ENCODE measurements at places on chromosomes 11 and 22.
A peak's percentile ranks its signal among the peaks of the same experiment; 100 is the strongest.

DNA sequence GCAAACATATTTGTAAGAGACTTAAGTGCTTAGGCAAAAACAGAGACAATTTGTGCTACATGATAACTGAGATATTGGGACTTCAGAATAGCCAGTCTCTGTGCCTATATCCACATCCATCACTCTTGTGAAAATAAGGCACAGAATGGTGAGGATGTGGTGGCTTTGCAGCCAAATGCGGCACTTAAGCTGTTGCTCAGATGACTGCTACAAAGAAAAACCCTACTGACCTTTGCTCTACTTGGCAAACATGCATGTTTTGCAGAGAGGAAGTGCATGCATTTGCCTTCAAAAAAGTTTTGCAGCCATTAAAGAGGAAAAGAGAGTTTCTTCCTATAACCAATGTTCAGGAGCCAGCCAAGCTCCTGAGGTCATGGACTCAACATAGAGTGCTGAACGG, 675.0 kb upstream of the KIRREL3 start:
- no peak for DNase-seq
- no peak overlapping the region for H3K27ac ChIP-seq
- H3K4me3 ChIP-seq, result no peak overlapping the region
- peaks cover 3% of the 10 kb centered on the region for H3K27me3 ChIP-seq
- H3K4me1 ChIP-seq, result no peaks in the 10 kb centered on the region
- no peaks in the 10 kb centered on the region for H3K36me3 ChIP-seq

- no peak overlapping the region for H3K27ac ChIP-seq
- H3K4me1 ChIP-seq, result peaks cover 25% of the 10 kb centered on the region
- DNase-seq, result no peak
- no peak overlapping the region for H3K4me3 ChIP-seq
- H3K36me3 ChIP-seq, result peaks cover 36% of the 10 kb centered on the region
These were observed 4.9 kb downstream of the TCP11L1 start for GRCh38 chr11:33044285-33044756.

DNA sequence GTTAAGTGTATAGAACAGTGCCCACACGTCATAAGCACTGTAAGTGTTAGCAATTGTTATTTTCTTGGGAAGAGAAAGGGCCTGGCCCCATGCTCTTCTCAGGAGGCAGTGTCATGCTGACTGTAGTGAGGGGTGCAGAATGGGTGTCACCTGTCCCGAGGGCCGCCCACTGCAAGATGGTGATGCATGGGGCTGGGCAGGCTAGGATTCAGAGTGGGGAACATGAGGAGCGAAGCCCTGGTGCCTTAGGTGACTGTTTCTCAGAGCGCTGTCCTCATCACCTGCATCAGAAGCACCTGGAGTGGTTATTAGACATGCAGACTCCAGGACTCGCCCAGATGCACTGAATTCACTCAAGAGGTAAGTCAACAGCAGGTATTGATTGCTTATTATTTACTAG, 101.0 kb upstream of the PARVA start:
- peaks cover 5% of the 10 kb centered on the region for H3K4me1 ChIP-seq
- H3K27ac ChIP-seq, result no peak overlapping the region
- no peak overlapping the region for H3K4me3 ChIP-seq

DNA sequence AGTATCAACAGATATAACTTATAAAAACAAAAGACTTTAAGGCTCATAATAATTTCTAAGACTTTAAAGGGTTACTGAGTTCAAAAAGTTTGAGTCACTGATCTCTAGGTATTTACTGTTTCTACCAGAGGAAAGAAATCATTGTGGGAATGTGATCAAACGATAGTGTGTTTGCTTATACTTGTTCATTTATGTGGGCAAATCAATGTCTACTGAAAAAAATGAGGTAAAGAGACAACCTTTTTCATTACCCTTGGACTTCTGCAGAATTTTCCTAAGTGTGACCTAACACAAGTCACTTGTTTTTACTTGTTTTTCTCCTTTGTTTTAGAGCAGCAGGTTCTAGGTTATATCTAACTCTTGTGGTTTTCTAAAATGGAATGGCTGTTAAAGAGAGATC, 65.4 kb downstream of the PRR5L start:
- no peaks in the 10 kb centered on the region for H3K36me3 ChIP-seq
- peaks cover 29% of the 10 kb centered on the region for H3K4me1 ChIP-seq
- no peak overlapping the region for H3K27ac ChIP-seq

DNA sequence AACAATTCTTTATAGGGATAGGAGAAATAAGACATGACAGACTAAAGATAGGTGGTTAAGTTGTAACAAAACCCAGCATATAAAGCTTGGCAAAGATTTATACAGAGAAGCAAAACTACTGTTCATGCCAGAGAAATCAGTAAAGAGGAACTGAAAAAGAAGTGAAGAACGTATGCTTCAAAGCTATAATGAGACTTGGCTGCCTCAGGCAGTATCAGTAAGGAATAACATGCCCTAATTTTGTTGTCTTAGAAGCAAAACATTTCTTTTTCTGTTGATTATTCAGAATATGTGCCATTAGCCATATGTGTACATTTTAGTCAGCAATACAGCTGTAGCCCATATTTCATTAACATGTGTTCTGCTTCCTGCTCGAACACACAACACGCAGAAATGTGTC, 403.2 kb downstream of the NELL1 start:
- no peaks in the 10 kb centered on the region for H3K36me3 ChIP-seq
- no peak overlapping the region for H3K27ac ChIP-seq
- no peaks in the 10 kb centered on the region for H3K4me1 ChIP-seq
- DNase-seq, result no peak
- H3K4me3 ChIP-seq, result no peak overlapping the region
- H3K27me3 ChIP-seq, result no peaks in the 10 kb centered on the region

DNA sequence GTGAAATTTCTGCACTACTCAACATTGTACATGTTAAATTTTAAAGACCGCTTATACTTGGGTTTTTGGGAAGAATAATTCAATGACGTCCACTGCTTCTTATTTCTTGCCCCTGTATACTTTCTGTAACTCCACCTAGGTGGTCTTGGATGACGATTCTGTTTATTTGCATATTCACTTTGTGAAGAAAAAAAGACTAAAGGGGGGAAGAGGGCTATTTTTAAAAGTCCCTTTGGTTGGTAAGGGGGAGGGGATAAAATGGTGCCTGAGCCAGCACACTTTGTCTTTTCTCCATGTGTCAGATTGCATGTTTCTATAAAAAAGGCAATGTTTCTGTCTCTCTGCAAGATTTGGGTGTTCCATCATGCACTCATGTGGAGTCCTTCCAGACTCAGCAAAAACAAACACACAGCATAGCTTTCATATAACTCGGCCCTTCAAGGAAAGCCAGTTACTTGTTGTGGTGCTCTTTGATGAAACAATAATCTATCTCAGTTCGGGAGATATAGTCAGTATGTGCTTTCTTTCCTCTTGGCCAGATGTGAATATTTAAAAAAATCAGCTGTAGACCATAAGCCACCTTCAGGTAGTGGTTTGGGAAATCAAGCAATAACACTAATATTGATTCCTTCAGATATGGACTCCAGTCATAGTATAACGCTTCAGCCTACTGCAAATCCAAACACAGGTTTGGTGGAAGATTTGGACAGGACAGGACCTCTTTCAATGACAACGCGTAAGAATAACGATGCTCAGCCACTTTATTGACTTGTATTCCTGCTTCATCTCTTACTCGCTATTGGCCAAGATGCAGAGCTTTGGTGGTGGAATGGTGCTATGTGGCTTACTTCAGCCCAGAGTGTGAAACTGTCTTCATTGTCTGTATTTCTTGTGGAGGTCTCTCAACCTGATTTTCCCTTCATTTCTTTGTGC, 68.8 kb downstream of the CD44 start:
- H3K27ac ChIP-seq, result peak overlapping the region; percentile 53
- H3K36me3 ChIP-seq, result peaks cover 98% of the 10 kb centered on the region
- no peak for DNase-seq
- peaks cover 35% of the 10 kb centered on the region for H3K4me1 ChIP-seq
- H3K27me3 ChIP-seq, result no peaks in the 10 kb centered on the region

DNA sequence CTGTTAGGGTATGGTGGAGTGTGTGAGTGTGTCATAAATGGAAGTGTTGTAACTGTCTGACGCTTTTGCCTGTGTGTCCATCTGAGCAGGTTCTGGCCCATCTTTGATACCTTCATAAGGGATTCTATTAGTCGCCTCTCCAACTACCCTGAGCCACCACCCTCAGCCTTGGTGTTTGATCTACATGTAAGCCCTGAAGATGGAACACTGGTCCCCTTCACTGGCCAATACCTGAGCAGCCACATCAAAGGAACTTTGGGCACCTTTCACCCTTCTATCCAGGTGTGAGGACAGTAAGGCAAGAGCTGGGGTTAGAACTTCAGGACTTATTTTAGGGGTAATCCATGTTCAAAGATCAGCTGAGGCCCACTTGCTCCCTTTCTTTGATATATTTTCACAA, 51.0 kb downstream of the DNHD1 start:
- peaks cover 5% of the 10 kb centered on the region for H3K36me3 ChIP-seq
- H3K4me3 ChIP-seq, result no peak overlapping the region
- H3K27ac ChIP-seq, result no peak overlapping the region
- H3K27me3 ChIP-seq, result no peaks in the 10 kb centered on the region
- no peak for DNase-seq

DNA sequence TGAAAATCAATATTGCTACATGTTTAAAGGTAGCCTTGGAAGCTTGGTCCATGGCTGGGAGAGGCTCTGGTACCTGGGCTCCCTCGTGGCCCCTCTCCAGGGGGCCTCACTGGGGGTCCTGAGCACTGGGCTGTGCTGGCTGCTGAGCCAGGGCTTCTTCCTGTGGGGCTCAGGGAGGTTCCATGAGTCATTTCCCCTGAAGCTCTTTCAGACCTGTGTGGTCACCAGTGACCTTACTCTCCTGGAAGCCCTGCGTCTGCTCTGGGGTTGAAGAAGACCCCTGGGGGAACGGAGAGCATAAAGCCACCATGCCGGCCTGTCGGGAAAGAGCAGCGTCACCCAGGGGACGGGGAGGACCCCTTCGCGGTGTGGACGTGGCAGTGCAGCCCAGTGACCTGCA, 389.0 kb downstream of the TBC1D22A start:
- DNase-seq, result no peak
- H3K27me3 ChIP-seq, result no peaks in the 10 kb centered on the region
- no peak overlapping the region for H3K27ac ChIP-seq
- no peaks in the 10 kb centered on the region for H3K36me3 ChIP-seq
- no peak overlapping the region for H3K4me3 ChIP-seq
- H3K4me1 ChIP-seq, result peaks cover 4% of the 10 kb centered on the region

GRCh38 chr11:69554849-69555248, 73.4 kb downstream of the LINC01488 start:
- H3K36me3 ChIP-seq, result peaks cover 4% of the 10 kb centered on the region
- no peak overlapping the region for H3K27ac ChIP-seq
- H3K4me3 ChIP-seq, result no peak overlapping the region
- peaks cover 21% of the 10 kb centered on the region for H3K4me1 ChIP-seq
- DNase-seq, result no peak

- peaks cover 26% of the 10 kb centered on the region for H3K4me1 ChIP-seq
- H3K27ac ChIP-seq, result peak overlapping the region; percentile 19
- H3K36me3 ChIP-seq, result peaks cover 4% of the 10 kb centered on the region
- peak overlapping the region; percentile 77 for H3K4me3 ChIP-seq
- H3K27me3 ChIP-seq, result no peaks in the 10 kb centered on the region
These were observed 10.7 kb downstream of the NDUFV1 start for GRCh38 chr11:67617243-67617953.

GRCh38 chr11:31340903-31341572, 28.5 kb downstream of the DCDC1 start:
- H3K36me3 ChIP-seq, result no peaks in the 10 kb centered on the region
- peaks cover 23% of the 10 kb centered on the region for H3K27me3 ChIP-seq
- no peaks in the 10 kb centered on the region for H3K4me1 ChIP-seq
- peak; percentile 2 for DNase-seq

DNA sequence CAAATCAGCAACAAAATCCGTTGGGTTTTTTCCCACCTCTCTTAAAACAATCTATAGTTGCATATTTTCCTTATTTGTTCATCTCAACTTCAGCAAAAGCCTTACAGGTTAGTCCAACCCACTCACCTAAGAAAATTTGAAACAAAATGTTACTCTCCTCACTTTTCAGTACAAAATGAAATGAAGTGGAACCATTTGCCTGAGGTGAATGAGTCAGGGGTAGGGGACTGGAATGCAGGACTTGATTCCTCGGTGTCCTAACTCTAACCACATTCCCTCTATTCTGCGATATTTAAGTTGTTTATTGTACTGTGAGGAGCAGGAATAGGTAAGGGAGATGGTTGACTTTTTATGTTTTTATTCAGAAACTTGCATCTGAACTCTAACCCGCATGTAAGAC, 16.4 kb downstream of the ATP5MG start:
- no peaks in the 10 kb centered on the region for H3K36me3 ChIP-seq
- H3K4me3 ChIP-seq, result no peak overlapping the region
- no peak overlapping the region for H3K27ac ChIP-seq
- no peak for DNase-seq
- no peaks in the 10 kb centered on the region for H3K4me1 ChIP-seq
- H3K27me3 ChIP-seq, result no peaks in the 10 kb centered on the region

GRCh38 chr11:12968101-12968500, 41.0 kb upstream of the RASSF10 start:
- H3K4me1 ChIP-seq, result no peaks in the 10 kb centered on the region
- H3K4me3 ChIP-seq, result no peak overlapping the region
- H3K27ac ChIP-seq, result no peak overlapping the region
- DNase-seq, result no peak
- peaks cover 7% of the 10 kb centered on the region for H3K27me3 ChIP-seq
- no peaks in the 10 kb centered on the region for H3K36me3 ChIP-seq

DNA sequence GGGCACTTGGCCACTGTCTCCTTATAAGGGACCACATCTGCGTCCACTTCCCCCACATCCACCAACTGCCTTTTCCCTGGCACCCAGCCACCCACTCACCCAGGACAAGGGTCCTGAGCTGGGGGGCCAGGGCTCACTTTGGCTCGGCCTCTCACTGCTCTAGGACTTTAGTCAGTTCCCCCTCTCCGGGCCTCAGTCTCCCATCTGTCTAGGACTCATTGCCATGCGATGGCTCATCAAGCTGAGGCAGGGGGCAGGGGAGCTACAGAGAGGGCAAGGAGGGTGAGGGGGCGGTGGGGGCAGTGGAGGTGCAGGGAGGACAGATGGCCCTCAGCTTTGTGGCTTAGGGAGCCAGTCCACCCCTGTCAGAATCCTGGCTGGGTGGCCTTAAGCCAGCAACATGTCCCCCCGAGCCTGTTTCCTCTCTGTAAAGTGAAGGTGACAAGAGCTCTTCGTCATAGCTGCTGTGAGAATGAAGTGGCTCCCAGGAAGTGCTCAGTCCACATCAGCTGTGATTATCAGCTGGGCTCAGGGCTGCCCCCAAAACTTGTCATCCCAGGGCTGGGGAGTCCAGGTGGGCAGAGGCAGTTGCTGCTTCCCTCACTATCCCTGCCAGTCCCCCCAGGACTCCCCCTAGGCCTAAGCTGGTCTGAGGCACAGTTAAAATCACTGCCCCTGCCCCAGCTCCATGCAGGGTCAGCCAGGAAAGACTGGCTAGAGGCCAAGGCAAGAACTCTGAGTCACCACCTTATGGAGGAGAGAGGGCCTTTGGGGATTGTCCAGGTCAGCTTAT, 14.9 kb downstream of the RAC2 start:
- H3K4me1 ChIP-seq, result peaks cover 85% of the 10 kb centered on the region
- no peaks in the 10 kb centered on the region for H3K27me3 ChIP-seq
- H3K36me3 ChIP-seq, result peaks cover 90% of the 10 kb centered on the region
- DNase-seq, result peak; percentile 80
- H3K27ac ChIP-seq, result peak overlapping the region; percentile 98
- H3K4me3 ChIP-seq, result peak overlapping the region; percentile 76

GRCh38 chr11:107898270-107898669, 30.0 kb upstream of the RAB39A start:
- H3K4me3 ChIP-seq, result no peak overlapping the region
- H3K27me3 ChIP-seq, result peaks cover 10% of the 10 kb centered on the region
- H3K4me1 ChIP-seq, result no peaks in the 10 kb centered on the region
- no peak for DNase-seq
- H3K36me3 ChIP-seq, result no peaks in the 10 kb centered on the region
- H3K27ac ChIP-seq, result no peak overlapping the region

GRCh38 chr22:27980424-27981148, 61.5 kb upstream of the PITPNB start:
- H3K4me1 ChIP-seq, result no peaks in the 10 kb centered on the region
- no peak overlapping the region for H3K27ac ChIP-seq
- H3K36me3 ChIP-seq, result no peaks in the 10 kb centered on the region
- no peak overlapping the region for H3K4me3 ChIP-seq
- no peak for DNase-seq

All from activated CD8-positive, alpha-beta T cell treated with anti-CD3 and anti-CD28 coated beads for 36 hours (primary cell).